ENCODE measurements at places on chromosomes 13 and 19.

- no peak for DNase-seq
Measured at GRCh38 chr13:77383097-77383496, 56.2 kb upstream of the MYCBP2 start.

- DNase-seq: no peak
Measured at GRCh38 chr13:94656766-94657165, 55.1 kb downstream of the GPR180 start.

- no peak for DNase-seq
Measured at GRCh38 chr13:75365724-75366173, 116.2 kb downstream of the TBC1D4 start.

GRCh38 chr19:7547159-7547558 lies 11.6 kb downstream of the PNPLA6 start:
- no peak for DNase-seq

DNA sequence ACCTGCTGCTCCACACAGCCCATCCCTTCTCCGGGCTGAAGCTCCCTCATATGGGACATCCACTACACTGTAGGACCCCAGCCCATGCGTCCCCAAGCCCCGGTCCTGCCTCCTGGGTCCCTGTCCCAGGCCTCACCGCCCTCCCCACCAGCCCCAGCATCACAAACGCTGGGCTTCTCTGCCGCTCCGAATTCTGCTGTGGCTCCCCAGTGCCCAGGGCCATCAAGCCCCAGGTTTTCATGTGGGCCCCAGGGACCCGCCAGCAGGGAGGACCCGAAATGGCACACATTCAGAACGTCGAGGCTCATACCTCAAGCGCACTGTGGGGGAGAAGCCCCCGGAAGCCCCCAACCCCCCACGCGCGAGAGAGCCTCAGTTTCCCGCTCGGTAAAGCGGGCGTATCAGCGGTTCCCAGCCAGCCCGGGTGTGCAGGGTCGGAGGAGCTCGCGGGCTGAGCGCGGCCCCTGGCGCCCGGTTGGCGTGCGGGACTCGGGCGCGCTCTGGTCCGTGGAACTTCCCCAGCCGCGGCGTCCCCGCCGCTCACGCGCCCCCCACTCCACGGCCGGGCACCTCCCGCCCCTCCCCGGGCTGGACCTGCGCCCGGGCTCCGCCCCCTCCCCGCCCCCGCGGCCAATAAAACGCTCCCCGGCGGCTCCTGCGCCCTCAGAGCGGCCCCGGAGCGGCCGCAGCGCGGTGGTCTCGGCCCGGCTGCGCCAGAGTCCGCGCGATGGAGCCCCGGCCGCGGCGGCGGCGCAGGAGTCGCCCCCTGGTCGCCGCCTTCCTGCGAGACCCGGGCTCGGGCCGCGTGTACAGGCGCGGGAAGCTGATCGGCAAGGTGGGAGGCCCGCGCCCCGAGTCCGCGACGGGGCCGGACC lies at the start of gene PLK5:
Gene PLK5 (plus strand): TSS at position 666 of the 875 bp plus-strand sequence. CDS start 2,920 bp downstream, outside the sequence.
- no peak for DNase-seq

DNA sequence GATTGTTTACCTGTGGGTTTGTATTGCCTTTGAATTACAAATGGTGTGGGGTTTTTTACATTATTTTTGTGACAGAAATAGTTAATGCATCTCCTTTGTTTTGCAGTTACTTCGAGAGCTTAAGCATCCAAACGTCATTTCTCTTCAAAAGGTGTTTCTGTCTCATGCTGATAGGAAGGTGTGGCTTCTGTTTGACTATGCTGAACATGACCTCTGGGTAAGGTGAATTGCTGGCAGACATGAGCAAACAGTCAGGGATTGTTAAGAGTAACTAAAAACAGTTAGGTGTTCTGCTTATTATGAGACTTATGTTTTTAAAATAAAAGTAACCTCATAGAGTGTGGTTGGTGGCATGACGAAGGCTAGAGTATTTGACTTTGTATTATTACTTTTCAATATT lies 95.0 kb downstream of the CDK8 start:
- DNase-seq: no peak

DNA sequence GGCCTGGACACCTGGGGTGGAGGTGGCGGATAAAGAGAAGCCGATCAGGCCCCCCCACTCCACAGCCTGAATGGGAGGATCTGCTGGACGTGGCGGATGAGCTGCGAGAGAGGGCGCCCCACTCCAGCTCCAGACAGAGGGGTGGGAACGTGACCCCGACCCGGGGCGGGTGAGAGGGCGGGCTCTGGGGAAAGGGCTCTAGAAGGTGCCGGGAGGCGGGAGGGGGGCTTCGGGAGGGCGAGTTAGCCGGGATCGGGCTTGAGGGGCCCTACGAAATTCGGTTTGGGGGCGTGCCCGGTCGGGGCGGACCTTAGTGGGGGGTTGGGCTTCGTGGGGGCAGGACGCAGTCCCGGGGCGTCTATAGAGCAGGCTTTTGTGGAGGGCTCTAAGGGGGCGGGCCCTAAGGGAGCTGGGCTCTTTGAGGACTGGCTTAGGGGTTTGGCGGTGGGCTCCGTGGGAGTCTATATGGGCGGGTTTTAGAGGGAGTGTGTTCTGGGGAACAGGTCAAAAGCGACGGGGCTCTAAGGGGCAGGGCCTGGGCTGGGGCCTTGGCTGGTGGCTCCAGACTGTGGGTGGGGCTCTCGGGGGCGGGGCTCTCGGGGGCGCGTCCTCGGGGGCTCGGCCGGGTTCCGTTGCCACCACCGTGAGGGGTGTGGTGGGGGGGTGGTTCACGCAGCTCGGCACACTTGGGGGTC lies 4.1 kb upstream of the NANOS3 start:
- no peak for DNase-seq
